Inflammatory macrophage (primary cell): ENCODE measurements at places on chromosomes 3 and 15.
A peak's percentile ranks its signal among the peaks of the same experiment; 100 is the strongest.

DNA sequence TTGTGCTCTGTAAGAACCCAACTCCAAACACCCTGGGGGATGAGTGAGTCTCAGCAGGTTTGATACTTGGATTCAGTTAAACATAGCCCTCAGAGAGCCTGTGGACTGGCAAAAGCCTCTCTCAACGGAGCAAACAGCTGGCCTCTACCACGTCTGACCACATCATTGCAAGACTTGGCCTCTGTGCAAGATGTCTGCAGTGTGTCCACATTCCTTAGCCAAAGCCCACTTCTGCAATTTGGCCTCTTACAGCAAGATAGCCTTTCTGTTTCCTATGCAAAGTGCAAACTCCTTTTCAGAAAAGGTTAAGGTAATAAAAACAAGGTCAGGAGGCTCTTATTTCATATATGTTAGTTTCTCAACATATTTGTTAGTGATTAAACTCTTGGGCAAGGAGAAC is 27.9 kb downstream of the FBN1 start:
- peak; percentile 60 for DNase-seq

DNA sequence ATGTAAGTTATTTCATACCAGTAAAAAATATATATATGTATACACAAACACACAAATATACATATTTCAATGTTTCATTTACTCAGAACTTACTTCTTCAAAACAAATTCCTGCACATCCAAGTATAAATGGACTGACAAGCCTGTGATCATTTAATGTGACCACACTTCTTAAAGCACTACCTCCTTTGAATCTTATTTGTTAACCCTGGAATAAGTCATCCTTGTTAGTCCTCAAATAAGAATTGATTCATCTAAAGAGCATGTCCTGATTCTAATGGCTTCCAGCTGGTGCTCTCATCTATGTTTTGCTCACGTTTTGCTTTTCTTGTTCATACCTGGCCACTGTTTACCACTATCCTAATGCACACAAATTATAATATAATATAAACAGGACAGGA is 103.9 kb upstream of the UBP1 start:
- DNase-seq = no peak

- DNase-seq = no peak
These were observed 193.9 kb downstream of the DIPK2A start for GRCh38 chr3:144165482-144165881.

GRCh38 chr3:128052595-128053351 is 536 bp downstream of the SEC61A1 start:
- peak; percentile 53 for DNase-seq

DNA sequence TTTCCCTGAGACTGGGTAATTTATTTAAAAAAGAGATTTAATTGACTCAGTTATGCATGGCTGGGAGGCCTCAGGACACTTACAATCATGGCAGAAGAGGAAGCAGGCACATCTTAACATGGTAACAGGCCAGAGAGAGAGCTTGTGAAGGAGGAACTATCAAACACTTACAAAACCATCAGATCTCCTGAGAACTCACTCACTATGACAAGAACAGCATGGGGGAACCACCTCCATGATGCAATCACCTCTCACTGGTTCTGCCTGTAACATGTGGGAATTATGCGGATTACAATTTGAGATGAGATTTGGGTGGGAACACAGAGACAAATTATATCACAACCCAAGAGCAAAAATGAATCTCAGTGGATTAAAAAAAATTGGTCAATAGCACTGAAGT is 416.0 kb upstream of the TMCO5A start:
- DNase-seq = no peak

DNA sequence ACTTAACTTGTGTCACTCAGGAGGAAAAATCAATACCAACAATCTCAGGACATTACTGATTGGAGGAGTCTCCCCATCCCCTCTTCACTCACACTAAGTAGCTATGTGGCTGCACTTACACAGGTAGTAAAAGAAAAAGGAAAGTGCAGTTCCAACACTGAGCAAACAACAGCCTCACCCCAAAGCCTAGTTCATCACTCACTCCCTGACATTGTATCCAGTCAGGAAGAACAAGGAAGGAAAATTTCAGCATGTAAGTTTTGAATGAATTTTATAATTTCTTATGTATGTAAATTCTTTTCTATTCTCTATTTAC is 273.4 kb downstream of the IGSF11 start:
- no peak for DNase-seq
